ENCODE measurements at places on chromosomes 3 and 15.
A peak's percentile ranks its signal among the peaks of the same experiment; 100 is the strongest.

DNA sequence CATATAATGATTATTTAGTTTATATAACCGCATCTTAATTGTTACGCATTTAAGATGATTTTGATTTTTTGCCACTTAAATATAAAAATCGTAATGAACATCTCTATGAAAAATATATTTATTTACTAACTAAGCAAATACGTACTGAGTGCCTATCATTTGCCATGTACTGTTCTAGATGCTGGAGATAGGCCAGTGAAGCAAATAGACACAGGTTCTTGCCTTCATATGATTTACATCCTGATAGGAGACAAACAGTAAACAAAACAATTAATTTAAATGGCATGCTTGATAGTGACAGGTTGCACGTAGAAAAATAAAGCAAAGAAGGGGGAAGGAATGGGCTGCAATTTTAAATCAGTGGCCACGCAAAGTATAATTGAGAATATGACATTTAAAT lies 217.2 kb downstream of the KCNH8 start:
- no peak for DNase-seq

DNA sequence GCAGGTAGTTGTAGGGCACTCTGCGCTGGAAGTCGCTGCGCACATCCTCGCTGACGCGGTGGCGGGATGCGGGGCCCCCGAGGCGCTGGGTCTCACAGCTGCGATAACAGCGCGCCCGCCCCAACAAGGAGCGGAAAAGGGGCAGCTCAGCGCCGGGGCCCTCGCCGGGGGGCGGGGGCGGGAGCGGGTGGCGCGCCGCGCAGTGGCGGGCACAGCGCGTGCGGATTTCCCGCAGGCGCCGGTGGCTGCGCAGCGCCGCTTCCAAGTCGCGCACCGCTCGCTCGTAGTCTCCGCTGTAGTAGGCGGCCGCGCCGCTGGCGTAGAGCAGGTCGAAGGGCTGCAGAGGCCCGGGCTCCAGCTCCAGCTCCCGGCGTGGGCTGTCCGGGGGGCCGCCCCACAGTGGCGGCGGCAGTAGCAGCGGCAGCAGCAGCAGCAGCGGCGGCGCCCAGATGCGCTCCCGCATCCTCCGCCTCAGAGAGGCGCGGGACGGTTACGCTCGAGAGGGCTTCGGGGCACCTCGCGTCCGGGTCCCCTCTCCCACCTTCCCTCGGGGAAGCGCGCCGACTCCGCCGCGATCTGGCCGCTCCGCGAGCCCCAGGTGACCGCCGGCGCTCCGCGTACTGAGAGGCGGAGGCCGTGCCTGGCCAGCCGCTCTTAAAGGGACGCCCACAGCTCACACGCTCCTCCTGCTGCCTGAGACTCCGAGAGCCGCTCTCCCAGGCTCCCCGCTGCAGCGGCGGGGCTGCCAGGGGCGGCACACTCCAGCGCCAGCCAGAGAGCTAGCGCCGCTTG lies at the start of gene P3H2:
Gene P3H2, minus strand, starts transcription at position 629 of the 792 bp plus-strand sequence. Its CDS starts 166 bp downstream, at position 463.
- no peak for DNase-seq

- no peak for DNase-seq
These were observed 641.8 kb upstream of the ZNF385D start for GRCh38 chr3:22392859-22393258.

GRCh38 chr15:101470548-101471239 lies 18.8 kb downstream of the PCSK6 start:
- no peak for DNase-seq

DNA sequence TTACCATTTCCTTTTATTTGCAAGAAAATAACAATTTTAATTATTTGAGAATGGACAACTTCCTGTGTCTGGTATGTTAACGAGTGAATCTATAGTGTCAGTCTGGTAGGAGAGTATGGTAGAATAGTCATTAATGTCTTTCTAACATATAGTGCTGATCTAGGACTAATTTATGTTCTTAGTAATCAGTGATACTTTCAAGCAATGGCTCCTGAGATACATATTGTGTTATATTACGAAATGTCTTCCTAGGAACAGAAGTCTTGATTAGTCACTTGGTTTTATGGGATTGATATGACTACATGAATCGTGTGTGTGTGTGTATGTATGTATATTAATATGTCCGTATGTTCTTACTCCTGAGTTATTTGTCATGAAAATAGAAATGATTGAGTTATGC lies 66.6 kb upstream of the PAQR5 start:
- DNase-seq: no peak

- no peak for DNase-seq
These were observed 33.6 kb downstream of the BTD start for GRCh38 chr3:15635121-15635661.

DNA sequence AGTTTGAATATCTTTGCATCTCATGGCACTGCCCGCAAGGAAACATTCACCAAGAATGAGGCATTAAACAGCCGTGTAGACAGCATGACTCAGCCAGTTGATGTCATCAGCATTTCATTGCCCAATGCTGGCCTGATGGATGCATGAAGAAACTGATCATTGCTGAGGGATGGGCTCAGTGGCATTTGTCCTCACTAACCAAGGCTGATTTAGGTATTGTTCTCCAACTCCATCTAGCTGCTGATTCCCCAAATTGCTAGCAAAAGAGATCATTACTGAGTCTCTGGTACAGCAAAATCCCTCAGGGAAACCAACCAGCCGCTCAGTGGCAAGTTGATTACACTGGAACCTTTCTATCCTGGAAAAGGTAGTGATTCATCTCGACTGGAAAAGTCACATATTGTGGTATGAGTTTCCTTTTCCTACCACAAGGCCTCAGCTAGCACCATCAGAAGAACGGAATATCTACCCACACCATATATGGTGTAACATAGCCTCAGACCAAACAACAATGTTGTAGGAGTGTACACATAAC lies 186.5 kb upstream of the GAP43 start:
- peak; percentile 93 for DNase-seq

GRCh38 chr3:12049675-12050074 lies 45.5 kb downstream of the SYN2 start:
- no peak for DNase-seq

- DNase-seq: no peak
These were observed 9.9 kb downstream of the B4GALT4 start for GRCh38 chr3:119230745-119231144.

DNA sequence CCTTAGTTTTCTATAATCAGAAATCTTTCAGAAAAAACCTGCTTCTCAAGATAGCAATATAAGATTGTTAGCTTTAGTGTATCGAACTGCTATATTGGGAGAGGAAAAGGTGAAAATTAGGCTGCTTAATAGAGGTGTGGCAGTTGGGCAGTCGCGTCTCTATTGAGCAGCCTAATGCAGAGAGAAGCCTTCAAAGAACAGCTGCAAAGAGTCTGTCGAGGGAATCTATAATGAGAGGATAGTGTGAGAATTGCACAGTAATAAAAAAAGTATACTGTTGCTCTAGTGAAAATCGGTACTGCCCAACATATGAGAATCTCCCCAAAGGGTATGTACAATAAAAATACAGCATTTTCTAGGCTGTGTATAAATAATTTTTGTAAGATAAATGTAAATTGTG lies 184.4 kb downstream of the TCF12 start:
- DNase-seq: no peak

- DNase-seq: no peak
These were observed 521.6 kb downstream of the EPHA3 start for GRCh38 chr3:89628856-89629670.

GRCh38 chr3:58419780-58420507 lies 13.7 kb downstream of the PDHB start:
- no peak for DNase-seq

DNA sequence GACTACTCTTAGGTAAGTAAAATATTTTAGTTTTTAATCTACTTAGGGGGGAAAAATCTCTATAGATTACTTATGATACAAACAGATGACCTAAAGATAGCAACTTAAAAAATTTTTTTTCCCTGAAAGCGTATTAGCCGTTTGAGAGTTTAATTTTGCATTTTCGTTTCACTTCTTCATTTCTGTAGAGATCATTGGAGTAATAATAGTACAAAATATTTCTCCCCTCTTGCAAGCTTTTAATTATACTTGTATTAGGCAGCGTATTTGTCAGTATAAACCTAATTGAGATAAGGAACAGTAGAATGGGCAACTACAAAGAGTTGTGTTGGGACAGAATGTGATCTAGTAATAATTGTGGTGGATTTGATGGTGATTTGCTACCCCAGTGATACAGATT lies 10.3 kb downstream of the SKIL start:
- DNase-seq: no peak

DNA sequence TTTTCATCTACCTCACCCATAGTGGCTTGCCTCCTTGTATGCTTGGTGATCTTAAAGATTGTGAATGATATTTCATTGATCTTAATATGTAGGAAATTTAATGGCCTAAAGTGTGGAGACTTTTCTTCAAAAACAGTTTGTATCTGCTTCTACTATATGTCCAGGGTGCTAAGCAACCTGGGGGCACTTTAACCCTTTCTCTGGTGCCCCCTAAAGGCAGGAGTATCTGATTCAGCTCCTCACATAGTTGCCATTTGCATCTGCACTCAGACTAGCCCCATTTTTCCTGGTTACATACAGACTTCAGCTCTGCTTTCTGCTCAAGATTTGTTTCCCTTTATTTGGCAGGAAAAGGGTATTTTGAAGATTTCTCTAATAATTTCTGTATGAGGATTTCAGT lies 5.2 kb upstream of the PFN2 start:
- DNase-seq: no peak

DNA sequence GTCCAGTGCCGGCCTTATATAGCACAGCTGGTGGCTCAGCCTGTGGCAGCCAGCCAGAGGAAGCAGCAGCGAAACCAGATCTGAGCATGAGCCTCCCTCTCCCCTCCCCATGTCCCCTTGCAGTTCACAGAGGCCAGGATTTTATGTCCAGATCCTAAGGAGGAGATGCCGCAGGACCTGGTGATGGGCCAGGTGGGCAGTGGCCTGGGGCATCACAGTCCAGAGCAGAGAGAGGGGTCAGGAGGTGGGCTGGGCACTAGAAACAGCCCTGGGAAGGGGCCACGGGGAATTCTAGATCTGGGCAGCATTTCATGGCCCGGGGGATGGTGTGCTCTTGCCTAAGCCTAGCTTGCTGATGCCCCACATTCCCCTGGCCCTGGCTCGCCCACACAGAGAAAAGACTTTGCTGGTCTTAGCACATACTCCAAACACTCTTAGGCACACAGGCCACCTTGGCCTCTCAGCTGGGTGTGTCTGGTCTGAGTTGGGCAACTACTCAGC lies 259 bp upstream of the CILP start:
- DNase-seq: no peak

- DNase-seq: no peak
These were observed 292.7 kb upstream of the PROK2 start for GRCh38 chr3:72077473-72078259.

GRCh38 chr15:92633418-92633817 lies 22.2 kb downstream of the FAM174B start:
- no peak for DNase-seq

- DNase-seq: no peak
These were observed 148.9 kb downstream of the OXSM start for GRCh38 chr3:25938566-25939325.

DNA sequence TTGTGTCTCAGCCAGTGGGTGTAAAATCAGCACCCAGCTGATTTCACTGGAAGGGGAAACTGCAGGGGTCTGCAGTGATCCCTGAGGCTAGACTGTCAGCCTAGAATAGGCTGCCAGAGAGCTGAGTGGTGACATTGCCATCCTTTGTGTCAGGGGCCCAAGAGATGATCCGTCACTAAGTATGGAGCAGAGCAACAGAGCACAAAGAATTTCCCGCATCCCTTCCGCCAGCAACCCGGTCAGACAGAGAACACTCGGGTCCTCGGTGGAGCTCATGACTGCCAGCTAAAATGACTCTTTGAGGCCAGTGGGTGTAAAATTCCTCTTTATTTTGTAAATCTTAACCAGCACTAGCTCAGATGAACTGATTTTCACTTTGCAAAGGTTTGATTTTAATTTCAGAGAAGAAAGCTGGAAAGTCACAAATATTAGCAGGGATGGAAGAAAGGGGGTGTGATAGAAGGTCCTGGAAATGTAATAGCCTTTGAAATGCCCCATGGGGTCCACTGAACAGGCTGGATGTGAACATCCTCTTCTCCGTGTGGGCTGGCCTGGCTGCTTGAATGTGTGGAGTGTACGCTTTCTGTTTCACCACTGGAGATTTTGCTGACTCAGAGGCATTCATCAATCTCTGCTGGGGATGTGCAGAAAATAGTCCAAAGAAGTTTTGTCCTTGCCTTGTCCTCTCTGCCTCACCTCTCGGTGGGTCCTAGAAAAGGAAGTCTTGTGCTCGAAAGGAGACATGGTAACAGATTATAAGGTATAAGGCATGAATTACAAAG lies 138.8 kb downstream of the SV2B start:
- DNase-seq: no peak

- DNase-seq: no peak
These were observed 590.2 kb upstream of the KCNMB2 start for GRCh38 chr3:177946048-177946447.

DNA sequence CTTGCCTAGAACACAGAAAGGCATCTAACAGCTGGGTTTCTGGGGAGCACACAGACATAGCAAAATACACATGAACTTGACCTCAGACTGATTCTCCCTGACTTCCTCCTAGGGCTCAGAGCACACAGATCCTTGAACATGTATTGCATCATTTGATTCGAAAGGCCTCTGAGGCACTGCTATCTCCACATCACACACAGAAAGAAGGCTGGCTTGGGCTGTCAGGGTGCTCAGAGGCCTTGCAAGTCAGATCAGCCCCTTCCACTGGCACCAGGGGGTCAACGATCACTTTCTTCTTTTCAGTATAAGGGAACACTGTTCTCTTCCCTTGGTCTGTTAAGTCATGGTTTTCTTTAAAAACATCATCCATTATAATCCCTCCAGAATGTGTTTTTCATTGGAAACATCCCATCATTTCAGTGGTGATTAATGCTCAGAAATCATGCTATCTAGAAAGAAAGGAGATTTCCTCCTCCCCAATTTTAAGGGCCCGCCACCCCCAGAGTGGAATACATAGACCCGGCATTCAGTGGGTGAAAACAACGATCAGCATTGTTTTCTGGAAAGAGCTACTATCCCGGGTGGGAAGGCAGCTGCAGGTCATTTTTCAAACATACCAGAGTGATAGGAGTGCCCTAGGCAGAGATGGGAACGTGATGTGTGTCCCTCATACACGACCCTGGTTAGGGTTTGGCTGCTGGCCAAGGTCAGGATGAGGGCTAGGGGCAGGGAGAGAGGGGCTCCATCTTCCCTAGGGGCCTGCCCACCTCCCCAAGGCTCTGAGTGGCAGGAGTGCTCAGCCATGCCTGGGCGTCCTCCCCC lies 253.3 kb upstream of the LYSMD4 start:
- DNase-seq: no peak

DNA sequence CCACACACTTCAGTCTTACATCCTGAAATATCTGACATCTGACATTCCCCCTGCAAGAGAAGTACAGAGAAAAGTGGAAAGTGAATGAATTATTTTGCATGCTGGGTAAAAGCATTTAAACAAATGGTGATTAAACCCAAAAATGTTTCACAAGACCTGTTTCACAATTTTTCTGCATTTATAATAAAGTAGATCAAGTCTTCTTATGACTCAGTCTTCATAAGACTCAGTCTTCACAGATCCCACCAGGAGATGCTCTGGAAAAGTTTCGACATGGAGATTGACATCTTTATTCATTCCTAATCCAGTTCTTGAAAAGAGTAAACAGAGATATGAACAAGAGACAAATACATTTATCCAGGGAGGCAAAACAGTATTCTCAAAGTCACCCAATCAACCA lies 13.2 kb upstream of the EDC3 start:
- no peak for DNase-seq

- DNase-seq: no peak
These were observed 943 bp upstream of the PCSK6 start for GRCh38 chr15:101490408-101490891.

GRCh38 chr15:52220937-52221660 lies 29.9 kb upstream of the GNB5 start:
- DNase-seq: no peak

GRCh38 chr15:70882361-70882760 lies 9.9 kb downstream of the THAP10 start:
- no peak for DNase-seq
